Suprapubic skin (tissue), 4 donors: ENCODE measurements at places on chromosomes 2 and 18.

GRCh38 chr2:232549655-232550353 is 553 bp downstream of the TIGD1 start:
- no peak for DNase-seq

- no peak for DNase-seq
Observed at GRCh38 chr2:105872142-105872728, 127.5 kb downstream of the NCK2 start.

DNA sequence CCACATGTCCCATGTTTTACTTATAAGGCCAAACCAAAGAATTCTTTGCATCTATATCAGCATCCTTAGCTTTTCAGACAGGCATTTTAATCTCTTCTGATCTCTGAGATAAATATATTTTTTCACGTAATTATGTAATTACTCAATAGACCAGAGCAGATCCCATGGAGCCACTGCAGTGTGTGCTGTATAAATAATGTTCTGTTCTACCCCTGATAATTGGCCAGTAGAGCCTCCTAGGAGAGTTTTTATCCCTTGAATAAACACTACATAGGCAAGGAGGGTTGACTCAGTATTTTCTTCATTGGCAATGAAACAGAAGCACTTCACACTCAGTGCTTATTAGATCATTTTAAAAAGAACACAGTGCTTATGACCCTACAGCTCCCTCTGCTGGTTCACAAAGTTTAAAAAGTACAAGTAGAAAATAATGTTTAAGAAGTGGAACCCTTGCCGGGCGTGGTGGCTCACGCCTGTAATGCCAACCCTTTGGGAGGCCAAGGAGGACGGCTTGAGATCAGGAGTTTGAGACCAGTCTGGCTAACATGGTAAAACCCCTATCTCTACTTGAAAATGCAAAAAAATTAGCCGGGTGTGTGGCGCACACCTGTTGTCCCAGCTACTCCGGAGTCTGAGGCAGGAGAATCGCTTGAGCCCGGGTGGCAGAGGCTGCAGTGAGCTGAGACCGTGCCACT is 91.9 kb downstream of the PPP1R1C start:
- no peak for DNase-seq

DNA sequence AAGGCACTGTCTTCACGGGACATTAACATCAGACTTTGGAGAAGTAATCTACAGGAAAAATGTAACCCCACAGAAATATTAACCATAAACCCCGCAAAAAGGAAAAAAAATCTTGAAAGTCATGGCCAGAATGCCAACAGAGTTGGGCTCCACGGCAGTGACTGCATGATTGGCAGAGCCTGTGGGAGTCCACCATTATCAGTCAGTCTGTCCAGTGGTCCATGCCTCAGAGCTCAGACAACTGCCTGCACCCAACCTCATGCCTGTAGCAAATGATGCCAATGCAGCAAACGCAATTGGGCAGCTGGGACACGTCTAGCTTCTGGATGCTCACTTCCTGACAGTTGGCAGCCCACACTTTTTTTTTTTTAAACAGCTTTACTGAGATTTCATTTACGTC is 5.1 kb upstream of the PPIG start:
- DNase-seq = no peak
